ENCODE measurements at places on chromosomes 11 and 22.

- no peak for DNase-seq
These were observed 35.2 kb downstream of the SOX6 start for GRCh38 chr11:16321148-16321547.

- no peak for DNase-seq
These were observed 39.9 kb upstream of the RAB1B start for GRCh38 chr11:66228521-66228920.

- no peak for DNase-seq
These were observed 38.5 kb downstream of the TCF20 start for GRCh38 chr22:42231929-42232328.

GRCh38 chr11:16737818-16738192, 642 bp upstream of the C11orf58 start:
- DNase-seq = peak; percentile 17

DNA sequence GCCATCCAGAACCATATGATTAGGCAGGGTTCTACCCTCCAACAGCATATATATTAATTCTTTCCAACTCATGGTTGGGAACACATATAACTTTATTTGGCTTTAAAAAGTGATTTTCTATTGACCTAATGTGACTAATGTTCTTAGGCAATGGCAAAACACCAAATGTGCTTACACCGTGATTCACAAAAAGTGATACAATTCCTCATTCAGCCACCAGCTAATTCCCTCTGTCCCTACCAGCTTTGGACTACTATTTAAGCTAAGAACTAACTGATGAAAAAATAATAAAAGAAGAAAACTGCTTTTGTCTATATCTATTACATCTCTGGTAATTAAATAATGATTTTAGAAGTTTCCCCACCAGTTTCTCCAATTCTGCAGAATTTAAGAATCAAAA, 4.7 kb downstream of the CTSC start:
- no peak for DNase-seq

DNA sequence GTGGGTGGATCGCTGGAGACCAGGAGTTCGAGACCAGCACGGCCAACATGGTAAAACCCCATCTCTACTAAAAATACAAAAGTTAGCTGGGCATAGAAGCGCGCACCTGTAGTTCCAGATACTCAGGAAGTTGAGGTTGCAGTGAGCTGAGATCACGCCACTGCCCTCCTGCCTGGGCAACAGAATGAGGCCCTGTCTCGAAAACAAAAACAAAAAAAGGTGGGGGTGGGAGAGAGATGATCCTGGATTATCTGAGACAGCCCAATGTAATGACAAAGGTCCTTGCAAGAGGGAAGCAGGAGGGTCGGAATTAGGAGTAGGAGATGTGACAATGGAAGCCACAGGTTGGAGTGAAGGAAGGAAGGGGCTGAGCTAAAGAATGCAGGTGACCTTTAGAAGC, 87.6 kb upstream of the APOA1 start:
- no peak for DNase-seq

- DNase-seq = no peak
These were observed 560.9 kb upstream of the ANO5 start for GRCh38 chr11:21631991-21632390.

DNA sequence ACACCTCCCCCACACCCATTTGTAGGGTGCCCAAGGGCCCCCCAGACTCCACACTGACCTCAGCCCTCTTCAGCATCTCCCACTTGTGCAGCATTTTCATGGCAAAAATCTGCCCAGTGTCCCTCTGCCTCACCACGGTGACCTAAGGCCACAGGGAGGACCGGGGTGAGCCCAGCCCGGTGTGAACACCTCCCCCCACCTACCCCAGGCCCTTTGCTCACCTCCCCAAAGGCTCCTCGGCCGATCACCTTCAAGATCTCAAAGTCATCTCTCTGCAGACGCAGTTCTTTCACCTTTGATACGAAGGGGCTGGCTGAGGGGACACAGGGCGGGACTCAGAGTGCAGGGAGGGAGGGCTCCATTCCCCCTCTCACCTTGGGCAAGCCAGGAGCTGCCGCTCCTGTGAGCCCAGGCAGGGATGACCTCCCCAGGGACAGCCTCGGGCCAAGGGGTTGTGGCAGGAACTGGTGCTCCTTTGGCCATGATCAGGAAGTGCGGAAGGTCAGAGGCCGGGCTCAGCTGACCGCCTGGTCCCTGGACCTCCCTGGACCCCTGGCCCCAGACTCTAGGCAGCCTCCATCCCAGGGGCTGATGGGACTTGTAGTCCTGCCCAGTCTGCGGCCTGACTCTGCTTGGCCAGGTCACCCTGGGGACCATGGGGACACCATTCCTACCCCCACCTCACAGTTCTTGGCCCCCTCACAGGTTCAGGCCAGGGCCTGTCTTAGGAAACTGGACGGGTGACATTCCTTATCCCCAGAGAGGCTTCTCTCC, 2.7 kb downstream of the CDC42BPG start:
- DNase-seq = no peak

DNA sequence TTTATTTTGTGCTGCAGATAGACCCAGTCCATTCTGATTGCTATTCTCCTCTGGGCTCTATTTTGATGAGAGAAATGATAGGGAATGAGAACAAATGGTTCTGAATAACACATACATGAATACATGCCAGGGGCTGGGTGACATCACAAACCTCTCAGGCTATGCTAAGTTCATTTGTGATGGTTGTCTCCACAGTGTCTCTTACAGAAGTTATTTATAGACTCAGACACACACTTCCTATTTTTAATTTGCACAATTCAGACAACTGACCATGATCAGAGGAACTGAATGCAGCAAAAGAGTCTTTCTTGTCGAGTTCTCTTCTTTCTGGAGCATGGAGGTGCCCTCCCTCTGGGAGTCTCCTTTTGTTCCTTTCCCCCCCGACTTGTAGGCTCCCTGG, 991.7 kb downstream of the OPCML start:
- DNase-seq = no peak

DNA sequence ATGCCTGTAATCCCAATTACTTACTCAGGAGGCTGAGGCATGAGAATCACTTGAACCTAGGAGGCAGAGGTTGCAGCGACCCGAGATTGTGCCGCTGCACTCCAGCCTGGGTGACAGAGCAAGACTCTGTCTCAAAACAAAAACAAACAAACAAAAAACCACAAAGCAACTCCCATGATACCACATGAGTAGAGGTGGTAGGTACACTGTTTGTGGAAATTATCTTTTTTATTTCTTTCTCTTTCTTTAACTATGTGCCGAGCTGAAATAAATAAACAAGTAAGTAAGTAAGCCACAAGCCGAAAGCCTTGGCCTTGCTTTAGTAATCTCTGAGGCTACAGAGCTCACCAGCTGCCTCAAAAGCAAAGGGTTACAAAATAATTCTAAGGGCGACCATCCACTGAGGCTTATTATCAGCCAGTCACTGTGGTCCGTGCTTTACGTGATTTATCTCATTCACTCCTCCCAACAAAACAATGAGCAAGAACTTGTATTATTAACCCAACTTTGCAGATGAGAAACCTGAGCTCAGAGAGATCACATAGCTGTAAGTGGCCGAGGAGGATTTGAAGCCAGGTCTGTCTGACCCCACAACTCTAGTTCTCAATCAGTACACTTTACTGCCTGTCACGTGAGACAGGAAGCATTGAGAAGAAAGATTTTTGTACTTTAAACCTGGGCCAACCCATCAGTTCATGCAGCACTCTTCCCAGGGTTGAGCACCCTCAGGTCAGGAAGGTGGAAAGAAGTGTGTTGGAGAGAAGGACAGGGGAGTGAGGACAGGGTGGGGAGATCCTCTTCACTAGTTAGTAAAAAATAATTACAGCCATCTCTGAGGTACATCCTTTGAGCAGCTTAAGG, 69.8 kb upstream of the MTMR2 start:
- no peak for DNase-seq

- DNase-seq = no peak
These were observed 43.5 kb downstream of the SIK2 start for GRCh38 chr11:111645657-111646316.

DNA sequence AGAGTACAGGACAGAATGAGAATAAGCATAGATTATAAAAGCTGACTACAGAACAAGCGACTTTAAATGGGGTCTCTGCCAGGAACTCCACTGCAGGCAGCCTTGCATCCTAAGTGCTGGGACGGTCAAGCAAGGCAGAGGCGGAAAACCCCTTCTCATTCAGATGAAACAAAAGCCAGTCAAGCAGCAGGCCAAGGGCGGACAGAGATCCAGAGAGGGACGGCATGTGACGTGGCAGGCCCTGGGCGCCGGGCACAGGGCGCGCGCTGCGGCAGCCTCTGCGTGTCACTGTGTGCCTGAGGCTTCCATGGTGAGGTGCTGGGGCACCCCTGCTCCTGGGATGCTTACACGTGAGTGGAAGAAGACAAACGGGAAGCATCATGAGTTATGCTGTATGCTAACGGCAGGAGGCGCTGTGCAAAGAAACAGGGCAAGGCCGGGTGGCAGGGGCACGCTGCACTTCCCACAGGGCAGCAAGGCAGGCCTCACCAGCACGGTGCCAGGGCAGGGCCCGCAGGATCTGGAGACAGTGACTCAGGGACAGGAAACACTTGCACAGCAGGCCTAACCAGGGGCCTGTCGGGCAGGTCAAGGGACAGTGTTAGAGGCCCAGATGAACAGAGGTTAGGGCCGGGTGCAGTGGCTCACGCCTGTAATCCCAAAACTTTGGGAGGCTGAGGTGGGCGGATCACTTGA, 6.2 kb downstream of the TOLLIP start:
- no peak for DNase-seq

DNA sequence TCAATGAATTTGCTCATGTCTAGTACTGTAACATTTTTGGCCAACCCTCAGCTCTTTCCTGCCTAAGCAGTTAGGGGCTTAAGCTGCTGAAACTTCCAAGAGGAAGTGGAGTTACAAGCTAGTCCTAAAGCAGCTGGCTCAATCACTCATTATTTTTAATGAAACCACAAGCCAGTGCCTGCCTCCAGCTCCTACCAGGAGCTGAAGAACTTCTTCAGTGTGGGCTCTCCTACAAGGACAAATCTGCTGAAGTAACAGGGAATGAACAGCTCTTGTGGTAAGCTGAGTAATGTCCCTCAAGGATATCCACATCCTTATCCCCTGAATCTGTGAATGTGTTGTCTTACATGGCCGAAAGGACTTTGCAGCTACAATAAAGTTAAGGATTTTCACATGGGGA, 112.5 kb downstream of the BBOX1 start:
- no peak for DNase-seq

DNA sequence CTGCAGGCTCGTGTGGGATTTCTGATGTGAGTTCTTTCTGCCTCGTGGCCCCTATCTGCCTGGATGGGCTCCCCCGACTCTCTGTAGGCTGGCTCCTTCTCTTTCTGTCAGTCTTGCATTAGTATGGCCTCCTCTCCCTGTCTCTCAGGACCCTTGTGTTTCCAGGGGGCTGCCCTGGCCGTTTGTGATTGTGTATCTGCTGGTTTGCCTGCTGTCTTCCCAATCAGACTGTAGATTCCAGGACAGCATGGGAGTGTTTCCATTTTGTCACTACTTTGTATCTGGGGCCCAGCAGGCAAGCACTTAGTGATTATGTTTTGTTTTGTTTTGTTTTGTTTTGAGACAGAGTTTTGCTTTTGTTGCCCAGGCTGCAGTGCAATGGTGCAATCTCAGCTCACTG, 25.6 kb downstream of the SNAP29 start:
- DNase-seq = no peak

- DNase-seq = no peak
These were observed 918 bp upstream of the FAM89B start for GRCh38 chr11:65571420-65571819.

GRCh38 chr22:23504516-23504915, 75.6 kb downstream of the IGLL1 start:
- no peak for DNase-seq

- no peak for DNase-seq
These were observed 61.7 kb downstream of the LARGE2 start for GRCh38 chr11:45984192-45984591.

GRCh38 chr11:123601136-123601535, 53.3 kb downstream of the SCN3B start:
- DNase-seq = no peak

- no peak for DNase-seq
These were observed at the start of gene SAA1 for GRCh38 chr11:18265949-18266348. SAA1 (plus strand) TSS chr11:18266264; CDS start chr11:18266888, 624 bp downstream.

- no peak for DNase-seq
These were observed 48.5 kb upstream of the PPP2R1B start for GRCh38 chr11:111814557-111815320.

DNA sequence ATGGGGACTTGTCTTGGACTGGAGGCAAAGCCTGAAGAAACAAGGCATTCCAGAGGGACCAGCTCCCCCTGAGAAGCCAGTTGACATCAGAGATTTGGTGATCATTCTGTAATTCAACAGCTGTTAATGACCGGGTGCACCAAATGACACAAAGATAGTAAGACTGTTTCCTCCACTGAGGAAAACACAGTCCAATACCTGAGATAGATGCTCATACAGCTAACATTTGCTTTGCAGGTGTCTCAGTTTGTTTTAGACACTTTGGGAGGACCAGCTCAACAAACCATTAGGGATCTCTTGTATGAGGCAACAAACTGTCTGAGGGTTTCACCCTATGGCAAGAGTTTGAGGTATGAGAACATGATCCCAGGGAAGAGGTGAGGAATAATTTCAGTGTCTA, 237.2 kb upstream of the PLET1 start:
- DNase-seq = no peak

GRCh38 chr11:45076761-45077160, 69.7 kb upstream of the PRDM11 start:
- DNase-seq = no peak

DNA sequence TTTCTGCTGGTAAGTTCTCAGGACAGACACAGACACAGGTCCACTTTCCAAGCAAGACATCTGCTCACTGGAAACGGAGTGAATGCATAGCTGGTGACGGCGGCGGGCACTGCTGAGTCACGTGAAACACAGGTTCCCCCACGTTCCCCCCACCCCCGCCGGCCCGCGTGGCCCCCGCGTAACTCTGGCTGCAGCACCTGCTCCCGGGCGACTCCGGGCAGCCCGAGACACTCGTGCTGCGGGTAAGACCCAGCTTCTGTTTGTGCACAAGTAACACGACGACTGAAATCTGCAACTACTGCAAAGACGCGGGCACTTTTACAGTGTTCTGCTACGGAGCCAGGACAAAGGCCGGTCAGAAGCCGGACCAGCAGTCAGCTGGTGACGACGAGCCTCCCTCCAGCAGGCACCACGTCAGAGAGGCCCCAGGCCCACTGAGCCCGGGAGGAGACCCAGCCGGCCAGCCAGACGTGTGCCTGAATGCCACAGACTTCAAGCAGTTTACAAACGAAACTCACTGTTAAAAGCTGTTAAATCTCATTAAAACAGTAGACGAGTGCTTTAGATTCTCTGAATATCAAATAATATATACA, 12.9 kb upstream of the ARFGAP3 start:
- DNase-seq = no peak

DNA sequence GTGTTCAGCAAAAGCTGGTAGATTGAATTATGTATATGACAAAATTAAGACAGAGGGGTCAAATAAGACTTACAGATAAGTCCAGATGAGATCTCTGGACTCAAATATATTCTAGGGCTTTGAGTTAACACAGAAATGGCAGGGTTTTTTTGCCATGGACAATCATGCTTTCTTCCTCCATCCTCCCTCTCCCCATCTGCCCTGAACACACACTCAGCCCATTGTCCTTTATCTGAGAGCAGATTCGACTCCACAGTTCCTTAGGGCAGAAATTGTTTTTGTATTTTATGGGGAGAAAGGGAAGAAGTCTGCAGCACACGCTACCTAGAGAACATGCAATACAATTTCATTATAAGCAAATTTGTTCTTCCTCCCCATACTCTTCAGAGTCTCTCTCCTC, 86.8 kb downstream of the SLC1A2 start:
- no peak for DNase-seq

GRCh38 chr22:44892243-44892642, 117.6 kb downstream of the PHF21B start:
- no peak for DNase-seq

- DNase-seq = peak; percentile 60
These were observed at the start of gene MAJIN for GRCh38 chr11:64971421-64972233. MAJIN (minus strand) TSS chr11:64972108; CDS start chr11:64959405, 12,703 bp downstream.
